Stomach (tissue), 19 donors: ENCODE measurements at places on chromosomes 3 and 15. TPM values are rescaled to one million over a fixed set of nuclear protein-coding genes. Genes with fewer than 3 reads are reported as not detected.

GRCh38 chr3:137065381-137065780 is 107.6 kb downstream of the IL20RB start:
- no peaks in the 10 kb centered on the region for H3K27me3 ChIP-seq
- no peak for DNase-seq
- H3K4me1 ChIP-seq = no peaks in the 10 kb centered on the region
- no peak overlapping the region for H3K4me3 ChIP-seq
- no peak overlapping the region for H3K27ac ChIP-seq
- H3K36me3 ChIP-seq = no peaks in the 10 kb centered on the region

The LRRN1 gene
- polyA plus RNA-seq = 0.20 TPM

DNA sequence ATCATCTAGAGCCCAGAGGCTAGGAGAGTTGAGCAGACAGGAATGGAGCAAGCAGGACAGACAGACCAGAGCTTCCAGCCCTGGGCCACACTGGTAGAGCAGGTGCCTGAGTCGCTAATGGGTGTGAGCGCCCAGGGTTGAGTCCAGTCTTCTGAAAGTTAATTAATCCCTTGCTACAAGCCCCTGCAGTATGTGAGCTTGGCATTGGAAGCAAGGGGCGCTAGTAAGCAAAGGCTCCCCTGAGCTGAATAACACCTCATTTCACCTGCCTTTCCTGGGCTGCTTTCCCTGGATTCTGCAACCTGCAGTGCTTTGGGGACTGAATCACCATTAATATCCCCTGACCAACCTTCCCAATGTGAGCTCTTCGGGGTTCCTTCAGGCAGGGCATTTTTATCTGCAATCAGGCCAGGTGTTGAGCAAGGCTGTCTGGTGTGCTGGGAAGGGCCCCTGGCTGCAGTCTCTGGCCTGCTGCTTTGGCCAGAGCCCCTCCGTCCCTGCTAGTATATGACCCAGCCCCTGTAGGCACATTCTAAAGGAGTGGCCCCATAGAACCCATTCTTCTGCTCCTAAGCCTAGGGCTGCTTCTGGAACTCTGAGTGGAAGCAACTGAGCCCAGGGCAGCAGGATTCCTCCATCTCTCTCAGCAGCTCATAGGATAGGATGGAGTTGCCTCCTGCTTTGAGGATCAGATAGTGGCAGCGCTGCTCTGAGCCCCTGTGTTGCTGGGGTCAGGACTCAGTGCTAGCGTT is 45.1 kb upstream of the EPHB1 start:
- no peak for DNase-seq
- no peaks in the 10 kb centered on the region for H3K27me3 ChIP-seq
- H3K27ac ChIP-seq = no peak overlapping the region
- no peaks in the 10 kb centered on the region for H3K4me1 ChIP-seq
- H3K4me3 ChIP-seq = no peak overlapping the region
- no peaks in the 10 kb centered on the region for H3K36me3 ChIP-seq

GRCh38 chr3:8962226-8962861 is 928 bp downstream of the RAD18 start:
- H3K4me1 ChIP-seq = peaks cover 17% of the 10 kb centered on the region
- peak overlapping the region; percentile 95 for H3K4me3 ChIP-seq
- H3K36me3 ChIP-seq = peaks cover 16% of the 10 kb centered on the region
- no peak for DNase-seq

DNA sequence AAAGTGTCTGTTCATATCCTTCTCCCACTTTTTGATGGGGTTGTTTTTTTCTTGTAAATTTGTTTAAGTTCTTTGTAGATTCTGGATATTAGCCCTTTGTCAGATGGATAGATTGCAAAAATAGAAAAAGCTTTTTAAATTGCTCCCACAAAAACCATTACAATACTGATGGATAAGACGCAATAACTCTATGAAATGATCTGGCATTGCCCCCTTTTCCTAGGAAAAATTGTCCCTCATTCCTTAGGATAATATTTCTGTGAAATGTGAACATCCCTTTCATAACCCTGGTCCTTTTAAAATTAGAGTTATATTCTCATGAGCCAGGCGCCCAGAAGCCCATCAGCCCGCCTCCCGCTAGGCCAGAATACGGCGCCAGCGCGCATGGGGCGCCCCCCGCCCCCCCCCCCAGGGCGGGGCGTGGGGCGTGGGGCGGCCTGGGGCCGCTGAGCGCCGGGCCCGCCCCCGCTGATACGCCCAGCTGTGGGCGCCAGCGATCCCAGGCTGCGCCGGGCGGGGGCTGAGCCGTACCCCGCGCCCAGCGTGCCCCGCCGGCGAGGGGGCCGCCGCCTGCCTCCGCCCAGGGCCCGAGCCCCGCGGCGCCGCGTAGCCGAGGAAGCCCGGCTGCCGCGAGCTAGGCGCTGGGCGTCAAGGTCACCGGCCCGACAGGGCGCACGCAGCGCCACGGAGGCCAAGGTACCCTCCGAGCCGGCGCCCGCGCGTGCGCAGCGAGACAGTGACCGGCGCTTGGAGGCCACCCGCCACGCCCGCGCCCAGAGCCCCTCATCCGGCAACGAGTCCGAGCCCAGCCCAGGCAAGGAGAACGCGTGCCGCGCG is 11.1 kb upstream of the ROPN1B start:
- peak overlapping the region; percentile 31 for H3K4me3 ChIP-seq
- DNase-seq = no peak
- H3K36me3 ChIP-seq = no peaks in the 10 kb centered on the region
- no peak overlapping the region for H3K27ac ChIP-seq
- H3K4me1 ChIP-seq = no peaks in the 10 kb centered on the region
- H3K27me3 ChIP-seq = peaks cover 30% of the 10 kb centered on the region

The RAB6B gene
- 1.9 TPM for polyA plus RNA-seq

DNA sequence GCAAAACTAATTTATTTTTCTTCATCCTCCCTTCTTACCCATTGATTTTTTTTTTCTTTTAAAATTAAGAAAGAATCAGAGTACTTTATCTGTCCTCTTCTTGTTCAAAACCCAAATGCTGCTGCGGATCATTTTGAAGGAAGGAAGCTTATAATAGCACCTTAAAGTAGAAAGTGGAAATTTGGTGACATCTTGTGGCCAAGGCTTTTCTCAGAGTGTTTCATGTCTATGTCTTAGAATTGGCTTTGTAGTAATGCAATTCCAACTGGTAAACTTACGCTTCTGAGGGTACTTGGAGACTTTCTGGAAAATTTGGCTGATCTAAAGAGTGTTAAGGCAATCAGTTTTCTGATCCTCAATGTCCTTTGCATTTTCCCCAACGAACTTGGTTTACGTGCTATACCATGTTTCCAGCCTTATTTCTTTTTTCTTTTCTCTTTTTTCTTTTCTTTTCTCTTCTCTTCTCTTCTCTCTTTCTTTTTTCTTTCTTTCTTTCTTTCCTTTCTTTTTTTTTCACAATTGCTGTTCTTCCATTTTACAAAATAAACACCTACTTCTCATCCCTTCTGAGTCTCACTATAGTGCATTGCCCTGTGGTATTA is 30.7 kb downstream of the C3orf38 start:
- H3K4me3 ChIP-seq = no peak overlapping the region
- H3K27me3 ChIP-seq = no peaks in the 10 kb centered on the region
- no peak for DNase-seq
- no peaks in the 10 kb centered on the region for H3K4me1 ChIP-seq

GRCh38 chr15:90402767-90403166 is 14.7 kb downstream of the IQGAP1 start:
- H3K4me1 ChIP-seq = peaks cover 100% of the 10 kb centered on the region
- no peak overlapping the region for H3K4me3 ChIP-seq
- H3K36me3 ChIP-seq = no peaks in the 10 kb centered on the region
- H3K27ac ChIP-seq = peak overlapping the region; percentile 91
- no peak for DNase-seq
